Progenitor cell of endocrine pancreas (in vitro differentiated cells): ENCODE measurements at places on chromosomes 4 and X. TPM values are rescaled to one million over a fixed set of nuclear protein-coding genes. Genes with fewer than 3 reads are reported as not detected.

The TRIM60 gene
- not detected in 2 replicates for total RNA-seq

The GAGE12E gene
- total RNA-seq, result not detected in 2 replicates

The FAM236C gene
- not detected in 2 replicates for total RNA-seq

The F11 gene
- total RNA-seq, result 0.51 and 0.53 TPM in 2 replicates

The BMP2K gene
- total RNA-seq, result 32.5 and 35.2 TPM in 2 replicates

The FHIP1A gene
- total RNA-seq, result 26.2 and 26.9 TPM in 2 replicates

The UGT2B17 gene
- not detected in 2 replicates for total RNA-seq

The FAM184B gene
- 0.17 and 0.20 TPM in 2 replicates for total RNA-seq

The PHEX gene
- total RNA-seq, result 0.48 and 0.71 TPM in 2 replicates

GRCh38 chr4:38366456-38366855, 297.5 kb upstream of the KLF3 start:
- no peak overlapping the region for H3K27ac ChIP-seq
- peaks cover 2% of the 10 kb centered on the region for H3K4me1 ChIP-seq
- no peak overlapping the region for H3K4me3 ChIP-seq

DNA sequence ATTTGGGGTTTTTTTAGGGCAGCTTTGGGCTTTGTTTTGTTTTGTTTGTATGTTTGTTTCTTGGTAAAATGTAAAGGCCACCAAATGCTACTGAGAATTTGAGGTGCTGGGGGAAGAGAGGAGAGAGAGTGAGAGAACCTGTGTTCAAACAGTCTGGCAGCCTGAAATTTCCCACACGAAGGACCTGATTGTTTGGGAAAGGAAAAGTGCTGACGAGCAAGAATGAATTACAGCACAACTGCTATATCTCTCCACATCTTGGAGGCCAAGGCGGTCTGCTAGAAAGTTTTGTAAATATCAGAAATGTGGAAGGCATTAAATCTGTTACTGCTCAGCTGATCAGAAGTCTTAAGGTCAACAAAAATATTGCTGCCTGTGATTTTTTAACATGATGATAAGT, 170.5 kb downstream of the PALLD start:
- no peaks in the 10 kb centered on the region for H3K36me3 ChIP-seq
- H3K27me3 ChIP-seq, result no peaks in the 10 kb centered on the region
- DNase-seq, result no peak
- H3K4me1 ChIP-seq, result peaks cover 5% of the 10 kb centered on the region
- H3K4me3 ChIP-seq, result no peak overlapping the region

GRCh38 chr4:75512386-75513211, 1.6 kb downstream of the RCHY1 start:
- DNase-seq, result no peak
- H3K4me1 ChIP-seq, result peaks cover 15% of the 10 kb centered on the region
- H3K27me3 ChIP-seq, result no peaks in the 10 kb centered on the region
- no peak overlapping the region for H3K4me3 ChIP-seq
- H3K36me3 ChIP-seq, result peaks cover 13% of the 10 kb centered on the region

GRCh38 chr4:85491527-85491926, 16.6 kb downstream of the ARHGAP24 start:
- no peaks in the 10 kb centered on the region for H3K4me1 ChIP-seq
- H3K27ac ChIP-seq, result no peak overlapping the region
- no peak overlapping the region for H3K4me3 ChIP-seq
- no peaks in the 10 kb centered on the region for H3K36me3 ChIP-seq

GRCh38 chr4:177367336-177367735, 57.7 kb downstream of the NEIL3 start:
- H3K36me3 ChIP-seq, result peaks cover 4% of the 10 kb centered on the region
- H3K4me3 ChIP-seq, result no peak overlapping the region

- no peaks in the 10 kb centered on the region for H3K27me3 ChIP-seq
- H3K4me1 ChIP-seq, result peaks cover 18% of the 10 kb centered on the region
- H3K27ac ChIP-seq, result no peak overlapping the region
- H3K36me3 ChIP-seq, result peaks cover 3% of the 10 kb centered on the region
- no peak overlapping the region for H3K4me3 ChIP-seq
These were observed 3.7 kb downstream of the BLOC1S4 start for GRCh38 chr4:6719611-6720179.

- H3K27me3 ChIP-seq, result no peaks in the 10 kb centered on the region
- no peaks in the 10 kb centered on the region for H3K36me3 ChIP-seq
- DNase-seq, result no peak
- no peak overlapping the region for H3K4me3 ChIP-seq
- no peak overlapping the region for H3K27ac ChIP-seq
These were observed 14.2 kb upstream of the PABPC4L start for GRCh38 chr4:134215620-134216344.

DNA sequence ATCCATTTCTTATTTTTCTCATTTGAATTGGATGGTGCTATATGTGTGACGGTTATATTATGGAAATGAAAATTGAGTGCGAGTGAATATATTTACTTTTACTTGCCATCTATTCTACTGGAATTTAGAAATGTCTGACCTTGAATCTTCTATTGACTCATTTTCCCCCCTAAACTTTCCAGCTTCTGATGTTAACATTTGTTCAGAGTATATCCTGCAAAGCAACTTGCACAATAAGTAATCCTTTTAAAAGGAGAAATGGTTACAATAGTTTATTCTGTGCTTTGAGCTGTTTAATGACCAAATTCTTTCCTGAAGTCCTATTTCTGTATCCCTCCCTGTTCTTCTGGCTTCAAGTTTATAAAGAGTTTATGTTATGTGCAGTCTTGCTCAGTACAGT, 116.7 kb downstream of the ARHGAP10 start:
- peaks cover 2% of the 10 kb centered on the region for H3K36me3 ChIP-seq
- DNase-seq, result no peak
- H3K4me1 ChIP-seq, result no peaks in the 10 kb centered on the region
- H3K27me3 ChIP-seq, result no peaks in the 10 kb centered on the region

DNA sequence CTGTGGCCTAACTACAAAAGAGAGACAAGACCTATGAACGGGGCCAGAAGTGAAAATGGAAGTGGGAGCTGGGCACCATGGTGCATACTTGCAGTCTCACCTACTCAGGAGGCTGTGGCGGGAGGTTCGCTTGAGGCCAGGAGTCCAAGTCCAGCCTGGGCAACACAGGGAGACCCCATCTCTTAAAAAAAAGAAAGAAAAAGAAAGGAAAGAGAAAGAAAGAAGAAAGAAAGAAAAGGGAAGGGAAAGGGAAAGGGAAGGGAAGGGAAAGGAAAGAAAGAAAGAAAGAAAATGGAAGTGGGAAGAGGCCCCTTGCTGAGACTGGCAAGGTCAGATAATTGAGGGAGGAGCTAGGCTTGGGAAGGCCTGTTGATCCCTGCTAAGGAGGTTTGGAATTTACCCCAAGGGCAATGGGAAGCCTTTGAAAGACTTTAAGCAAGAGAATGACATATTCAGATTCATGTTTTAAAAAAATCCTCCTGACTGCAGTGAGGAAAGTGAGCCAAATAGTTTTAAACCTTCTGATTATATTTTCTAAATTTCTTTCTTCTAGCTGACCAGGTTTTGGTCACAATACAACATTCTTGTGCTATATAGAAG, 17.7 kb upstream of the HERC5 start:
- DNase-seq, result no peak
- H3K36me3 ChIP-seq, result peaks cover 11% of the 10 kb centered on the region
- no peaks in the 10 kb centered on the region for H3K27me3 ChIP-seq
- peak overlapping the region; percentile 18 for H3K27ac ChIP-seq
- H3K4me1 ChIP-seq, result no peaks in the 10 kb centered on the region

DNA sequence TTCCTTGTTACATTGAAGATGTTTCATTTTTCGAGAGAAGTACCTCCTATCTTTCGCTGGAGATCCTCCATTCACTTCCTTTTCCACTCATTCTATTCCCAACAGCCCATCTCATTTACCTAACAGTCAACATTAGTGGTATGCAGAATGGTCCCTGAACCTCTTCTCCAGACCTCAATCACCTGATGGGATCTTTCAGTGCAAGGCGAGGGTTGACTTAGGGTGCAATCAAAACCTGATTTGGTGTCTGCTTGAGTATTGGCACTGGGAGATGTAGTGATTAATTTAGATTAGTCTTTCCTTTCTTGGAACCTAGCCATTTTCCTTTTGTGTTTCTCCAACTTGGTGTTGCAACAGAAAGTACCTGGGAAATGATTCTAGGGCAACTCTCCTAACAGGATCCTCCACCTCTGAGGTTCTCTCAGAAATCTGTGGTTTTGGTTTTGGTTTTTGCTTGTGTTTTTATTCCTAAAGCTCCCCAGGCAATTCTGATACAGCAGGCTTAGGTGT, 18.4 kb downstream of the DDX3X start:
- H3K27ac ChIP-seq, result peak overlapping the region; percentile 39
- no peaks in the 10 kb centered on the region for H3K4me1 ChIP-seq
- no peak overlapping the region for H3K4me3 ChIP-seq
- no peak for DNase-seq
- no peaks in the 10 kb centered on the region for H3K27me3 ChIP-seq
- peaks cover 6% of the 10 kb centered on the region for H3K36me3 ChIP-seq

GRCh38 chr4:68256284-68256683, 10.8 kb upstream of the TMPRSS11B start:
- H3K27ac ChIP-seq, result no peak overlapping the region
- no peak overlapping the region for H3K4me3 ChIP-seq
- no peaks in the 10 kb centered on the region for H3K4me1 ChIP-seq
- no peaks in the 10 kb centered on the region for H3K27me3 ChIP-seq
- DNase-seq, result no peak

- H3K4me1 ChIP-seq, result no peaks in the 10 kb centered on the region
- no peaks in the 10 kb centered on the region for H3K36me3 ChIP-seq
- no peaks in the 10 kb centered on the region for H3K27me3 ChIP-seq
- DNase-seq, result no peak
- H3K27ac ChIP-seq, result no peak overlapping the region
- H3K4me3 ChIP-seq, result no peak overlapping the region
These were observed 135.9 kb downstream of the TENT5D start for GRCh38 chrX:80556148-80556547.

DNA sequence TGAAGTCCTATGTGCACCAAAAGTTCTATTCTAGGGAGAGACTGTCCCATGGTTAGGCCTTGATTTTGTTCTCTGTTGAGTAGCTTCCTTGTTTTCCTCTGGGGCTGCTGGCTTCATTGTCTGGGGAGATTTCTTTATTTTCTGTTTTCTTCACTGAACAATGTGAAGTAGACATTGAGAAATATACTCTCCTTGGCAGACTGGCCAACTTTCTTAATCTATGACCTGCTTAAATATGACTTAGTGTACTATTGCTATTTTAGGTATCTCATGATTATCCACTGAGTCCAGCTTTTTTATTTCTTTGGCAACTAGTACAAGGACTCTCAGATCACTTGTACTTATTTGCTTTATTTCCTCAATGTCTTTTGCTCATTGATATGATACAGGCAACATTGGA, 1594.6 kb downstream of the ARAP2 start:
- no peaks in the 10 kb centered on the region for H3K27me3 ChIP-seq
- no peaks in the 10 kb centered on the region for H3K4me1 ChIP-seq
- no peak overlapping the region for H3K4me3 ChIP-seq
- H3K36me3 ChIP-seq, result no peaks in the 10 kb centered on the region
- no peak overlapping the region for H3K27ac ChIP-seq

- no peaks in the 10 kb centered on the region for H3K27me3 ChIP-seq
- DNase-seq, result no peak
- H3K27ac ChIP-seq, result no peak overlapping the region
- no peak overlapping the region for H3K4me3 ChIP-seq
- H3K4me1 ChIP-seq, result peaks cover 11% of the 10 kb centered on the region
These were observed 42.9 kb upstream of the HS3ST1 start for GRCh38 chr4:11471618-11472017.

DNA sequence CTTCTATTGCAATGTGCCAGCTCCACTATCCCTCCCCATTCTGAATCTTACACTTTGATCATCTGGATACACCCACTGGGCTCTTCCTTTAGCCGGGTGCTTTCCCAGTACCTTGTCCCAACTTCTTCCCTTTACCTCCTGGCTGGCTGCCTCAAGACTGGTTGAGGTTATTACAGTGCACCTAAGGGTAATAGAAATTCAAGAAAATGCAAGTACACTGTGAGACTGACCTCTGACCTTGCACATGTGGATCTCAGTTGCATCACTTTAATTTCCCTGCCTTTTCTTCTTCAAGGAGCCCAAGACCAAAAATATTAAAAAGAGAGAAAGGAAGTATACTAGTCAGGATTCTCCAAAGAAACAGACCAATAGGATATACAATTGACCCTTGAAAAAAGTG, 53.9 kb upstream of the NOCT start:
- no peak overlapping the region for H3K27ac ChIP-seq
- no peak for DNase-seq
- no peak overlapping the region for H3K4me3 ChIP-seq
- H3K36me3 ChIP-seq, result no peaks in the 10 kb centered on the region

DNA sequence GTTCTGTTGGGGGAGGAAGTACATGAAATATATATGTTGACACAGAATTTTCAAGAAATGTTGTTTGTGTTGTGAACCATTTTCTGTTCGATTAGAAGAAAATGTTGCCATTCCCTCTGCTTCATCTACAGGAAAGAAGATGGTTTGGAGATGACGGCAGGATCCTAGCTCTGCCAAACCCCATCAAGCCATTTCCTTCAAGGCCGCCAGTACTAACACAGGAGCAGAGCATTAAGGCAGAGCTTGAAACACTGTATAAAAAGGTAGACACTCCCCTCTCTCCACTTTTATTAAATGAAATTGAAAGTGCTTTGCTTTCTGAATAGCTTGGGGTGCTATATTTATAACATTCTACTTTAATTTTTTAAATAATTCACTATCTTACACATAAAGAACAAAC, 46.8 kb downstream of the CC2D2A start:
- no peak overlapping the region for H3K27ac ChIP-seq
- H3K4me3 ChIP-seq, result no peak overlapping the region
- no peak for DNase-seq
- peaks cover 44% of the 10 kb centered on the region for H3K36me3 ChIP-seq
- H3K4me1 ChIP-seq, result no peaks in the 10 kb centered on the region

DNA sequence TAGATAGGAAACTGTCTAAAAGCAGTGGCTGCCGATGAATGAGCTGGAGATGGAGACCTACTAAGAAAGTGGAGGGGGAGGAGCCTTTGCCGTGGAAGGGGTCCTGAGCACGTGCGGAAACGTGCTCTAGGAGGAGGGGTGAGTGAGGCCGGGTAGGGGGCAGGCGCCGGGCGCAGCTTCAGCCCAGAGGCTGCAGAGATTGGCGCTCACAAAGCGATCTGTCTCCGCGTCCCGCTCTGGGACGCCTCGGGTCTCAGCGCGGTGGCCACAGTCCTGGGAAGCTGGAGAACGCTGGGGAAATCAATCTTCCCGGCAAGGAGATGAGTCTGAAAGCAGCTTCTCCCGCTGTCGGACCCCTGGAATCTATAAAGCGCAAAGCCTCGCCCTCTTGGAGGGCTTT, 444 bp upstream of the ARHGAP6 start:
- H3K27ac ChIP-seq, result no peak overlapping the region
- no peaks in the 10 kb centered on the region for H3K36me3 ChIP-seq
- H3K27me3 ChIP-seq, result peaks cover 64% of the 10 kb centered on the region
- no peaks in the 10 kb centered on the region for H3K4me1 ChIP-seq
- no peak for DNase-seq

DNA sequence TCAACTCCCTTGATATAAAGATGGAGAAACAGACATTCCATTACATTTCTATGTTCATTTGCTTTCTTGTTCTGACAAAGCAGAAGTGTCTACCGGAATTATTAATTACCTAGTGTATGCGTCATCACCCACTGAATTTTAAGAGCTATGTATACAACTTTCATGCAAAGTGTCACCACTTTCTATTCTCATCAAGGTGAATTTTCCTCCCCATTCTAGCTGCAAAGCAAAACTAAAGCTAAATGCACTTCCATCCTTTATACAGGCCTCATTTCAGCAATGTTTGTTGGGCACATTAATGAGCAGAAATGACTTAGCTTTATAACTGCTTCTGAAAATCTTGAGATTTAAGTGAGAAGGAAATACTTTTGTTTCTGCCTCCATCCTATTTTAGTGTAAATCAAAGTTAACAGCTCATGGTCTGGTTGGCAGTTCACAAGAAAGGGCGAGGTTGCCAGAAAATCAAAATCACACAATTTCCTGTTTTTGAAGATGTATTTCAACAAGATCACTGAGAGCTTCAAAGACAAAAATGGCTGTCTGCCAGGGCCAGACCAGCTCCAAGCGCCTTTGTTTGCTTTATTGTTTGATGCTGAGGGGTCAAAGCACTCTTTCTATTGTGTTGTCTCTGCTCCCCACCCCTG, 7.2 kb upstream of the FAM9C start:
- H3K4me3 ChIP-seq, result no peak overlapping the region
- no peak overlapping the region for H3K27ac ChIP-seq
